ENCODE measurements at places on chromosomes 1 and 21.

DNA sequence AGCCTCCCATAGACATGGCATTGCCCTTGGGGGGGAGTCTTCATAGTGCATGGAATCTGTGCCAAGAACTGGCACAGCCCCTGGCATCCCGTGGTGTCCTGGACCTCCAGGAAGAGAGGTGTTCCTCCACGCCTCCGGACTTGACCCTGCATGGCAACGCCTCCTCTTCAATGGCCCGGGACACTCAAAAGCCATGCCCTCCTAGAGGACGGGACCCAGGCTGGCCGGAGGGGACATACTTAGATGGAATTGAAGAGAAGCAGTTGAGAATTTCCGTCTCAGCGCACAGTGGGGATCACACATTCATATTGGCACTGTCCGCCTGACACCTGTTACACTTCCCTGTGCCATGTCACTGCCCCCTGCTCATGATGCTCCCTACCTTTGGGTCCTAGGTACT lies 38.4 kb upstream of the TENT5C start:
- no peak for DNase-seq

DNA sequence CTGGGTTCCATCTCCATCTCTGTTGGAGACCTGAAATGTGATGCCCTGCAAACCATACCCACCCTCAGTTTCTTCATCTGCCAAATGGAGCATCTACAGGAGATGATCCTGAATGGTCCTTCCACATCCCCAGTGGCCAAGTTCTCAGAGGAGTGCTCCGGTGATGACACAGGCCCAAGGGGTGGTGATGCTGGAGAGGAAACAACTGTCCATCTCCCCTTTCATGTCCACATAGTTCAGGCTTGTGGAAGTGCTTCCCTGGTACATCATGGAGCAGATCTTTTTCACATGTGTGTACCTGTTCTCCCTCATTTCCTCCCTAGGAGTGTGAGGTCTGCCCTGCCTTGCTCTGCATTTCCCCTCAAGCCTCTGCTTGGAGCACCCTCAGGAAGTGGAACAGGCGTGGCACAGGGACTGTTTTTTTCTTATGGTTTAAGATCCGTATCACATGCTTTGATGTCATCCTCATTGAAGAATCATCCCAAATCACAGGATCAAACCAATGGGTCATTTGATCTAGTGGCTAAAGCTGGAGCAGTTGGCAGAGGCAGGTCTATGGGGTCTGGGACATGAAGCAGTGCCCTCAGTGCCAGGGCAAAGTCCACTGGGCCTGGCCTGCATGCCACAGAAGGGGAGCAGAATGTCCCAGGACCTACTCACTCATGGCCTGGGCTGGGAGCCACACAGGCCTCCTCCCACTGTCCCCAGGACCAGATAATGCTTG lies 8.2 kb upstream of the TRIM63 start:
- no peak for DNase-seq

GRCh38 chr1:156942176-156942575 lies 21.7 kb downstream of the LRRC71 start:
- DNase-seq, result no peak

GRCh38 chr1:2248127-2248826 lies 20.2 kb downstream of the SKI start:
- no peak for DNase-seq

- DNase-seq, result no peak
These were observed 134.3 kb downstream of the IGSF21 start for GRCh38 chr1:18241891-18242290.

DNA sequence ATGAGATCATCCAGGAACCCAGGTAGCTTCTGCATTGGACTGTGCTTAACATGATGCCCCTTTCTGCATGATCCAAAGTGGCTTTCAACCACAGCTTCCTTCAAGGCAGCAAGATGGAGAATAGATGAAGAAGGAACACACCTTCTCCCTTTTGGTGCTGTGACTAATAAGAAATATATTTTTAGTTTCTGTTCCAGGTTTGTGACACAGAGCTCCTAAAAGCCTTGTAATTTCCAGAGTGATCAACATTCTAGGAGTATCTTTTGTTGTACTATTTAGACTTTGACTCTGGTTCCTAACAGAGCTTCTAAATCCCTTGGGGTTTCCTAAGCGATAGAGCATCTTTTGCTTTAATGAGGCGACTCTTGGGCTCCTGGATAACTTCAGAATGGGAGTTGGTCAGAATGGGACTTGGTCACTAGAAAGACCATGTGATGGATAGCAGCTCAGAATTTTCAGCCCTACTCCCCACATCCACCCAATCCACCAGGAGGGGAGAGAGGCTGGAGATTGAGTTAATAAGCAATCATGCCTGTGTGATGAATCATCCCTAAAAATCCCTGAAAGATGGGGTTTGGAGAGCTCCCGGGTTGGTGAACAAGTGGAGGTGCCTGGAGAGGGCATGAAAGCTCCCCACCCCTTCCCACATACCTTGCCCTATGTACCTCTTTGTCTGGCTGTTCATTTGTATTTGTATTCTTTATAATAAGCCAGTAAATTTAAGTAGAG lies 134.8 kb downstream of the FGGY start:
- DNase-seq, result no peak

Measured in NAMALWA (cell line).